ENCODE measurements at places on chromosomes 11 and 22. TPM values are rescaled to one million over a fixed set of nuclear protein-coding genes. Genes with fewer than 3 reads are reported as not detected.

GRCh38 chr11:3192511-3193372 is 25.9 kb downstream of the MRGPRG start:
- no peak overlapping the region for H3K27ac ChIP-seq
- DNase-seq, result no peak
- no peaks in the 10 kb centered on the region for H3K4me1 ChIP-seq
- H3K36me3 ChIP-seq, result no peaks in the 10 kb centered on the region
- H3K27me3 ChIP-seq, result peaks cover 6% of the 10 kb centered on the region

VWCE gene
- total RNA-seq, result 17.7 TPM

SIRT3 gene
- 12.0 TPM for total RNA-seq

GRCh38 chr22:39661842-39662685 is 91.5 kb downstream of the CACNA1I start:
- no peaks in the 10 kb centered on the region for H3K4me1 ChIP-seq
- H3K27me3 ChIP-seq, result peaks cover 21% of the 10 kb centered on the region
- H3K27ac ChIP-seq, result no peak overlapping the region
- H3K4me3 ChIP-seq, result no peak overlapping the region
- DNase-seq, result no peak

DNA sequence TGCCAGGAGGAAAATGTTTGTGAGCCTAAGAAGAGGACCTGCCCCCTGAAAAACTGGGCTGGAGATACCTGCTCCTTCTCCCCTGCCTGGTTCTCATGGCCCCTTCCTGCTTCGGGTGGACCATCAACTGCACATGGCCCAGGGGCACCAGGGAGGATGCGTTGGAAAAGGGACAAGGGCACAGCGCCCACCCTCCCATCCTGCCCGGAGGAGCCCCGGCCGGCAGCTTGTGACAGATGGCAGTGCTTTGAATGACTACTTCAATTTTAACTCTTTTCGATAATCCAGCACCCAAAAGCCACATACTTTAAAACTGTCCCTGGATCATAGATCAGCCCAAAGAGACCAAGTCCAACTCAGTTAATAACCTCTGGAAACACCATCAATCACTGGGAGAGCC is 135.8 kb upstream of the NECTIN1 start:
- peaks cover 34% of the 10 kb centered on the region for H3K27me3 ChIP-seq
- H3K4me1 ChIP-seq, result no peaks in the 10 kb centered on the region
- DNase-seq, result no peak
- no peaks in the 10 kb centered on the region for H3K36me3 ChIP-seq
- no peak overlapping the region for H3K4me3 ChIP-seq
- no peak overlapping the region for H3K27ac ChIP-seq

E2F8 gene
- 0.17 TPM for total RNA-seq

- no peaks in the 10 kb centered on the region for H3K27me3 ChIP-seq
- no peak overlapping the region for H3K4me3 ChIP-seq
- H3K4me1 ChIP-seq, result no peaks in the 10 kb centered on the region
- DNase-seq, result peak; percentile 3
- no peaks in the 10 kb centered on the region for H3K36me3 ChIP-seq
These were observed 2.2 kb downstream of the OR51E2 start for GRCh38 chr11:4695442-4695841.

NEFH gene
- total RNA-seq, result 3.1 TPM

GRCh38 chr11:46050662-46051061 is 70.6 kb downstream of the PHF21A start:
- peaks cover 12% of the 10 kb centered on the region for H3K4me1 ChIP-seq
- DNase-seq, result no peak
- H3K36me3 ChIP-seq, result no peaks in the 10 kb centered on the region

NCAM1 gene
- total RNA-seq, result 17.4 TPM

- no peaks in the 10 kb centered on the region for H3K27me3 ChIP-seq
- H3K36me3 ChIP-seq, result no peaks in the 10 kb centered on the region
- no peak overlapping the region for H3K4me3 ChIP-seq
- H3K27ac ChIP-seq, result no peak overlapping the region
These were observed 15.8 kb downstream of the TOLLIP start for GRCh38 chr11:1293619-1294015.

CTSW gene
- total RNA-seq, result not detected

GRCh38 chr11:34614344-34615104 is 6.4 kb upstream of the EHF start:
- no peaks in the 10 kb centered on the region for H3K4me1 ChIP-seq
- H3K27me3 ChIP-seq, result no peaks in the 10 kb centered on the region
- DNase-seq, result peak; percentile 16
- no peak overlapping the region for H3K27ac ChIP-seq
- no peaks in the 10 kb centered on the region for H3K36me3 ChIP-seq

SPCS2 gene
- 120 TPM for total RNA-seq

RAC2 gene
- total RNA-seq, result 0.65 TPM

Measured in astrocyte (in vitro differentiated cells and primary cell).